SHP77 (cell line): ENCODE measurements at places on chromosomes 4 and X.

DNA sequence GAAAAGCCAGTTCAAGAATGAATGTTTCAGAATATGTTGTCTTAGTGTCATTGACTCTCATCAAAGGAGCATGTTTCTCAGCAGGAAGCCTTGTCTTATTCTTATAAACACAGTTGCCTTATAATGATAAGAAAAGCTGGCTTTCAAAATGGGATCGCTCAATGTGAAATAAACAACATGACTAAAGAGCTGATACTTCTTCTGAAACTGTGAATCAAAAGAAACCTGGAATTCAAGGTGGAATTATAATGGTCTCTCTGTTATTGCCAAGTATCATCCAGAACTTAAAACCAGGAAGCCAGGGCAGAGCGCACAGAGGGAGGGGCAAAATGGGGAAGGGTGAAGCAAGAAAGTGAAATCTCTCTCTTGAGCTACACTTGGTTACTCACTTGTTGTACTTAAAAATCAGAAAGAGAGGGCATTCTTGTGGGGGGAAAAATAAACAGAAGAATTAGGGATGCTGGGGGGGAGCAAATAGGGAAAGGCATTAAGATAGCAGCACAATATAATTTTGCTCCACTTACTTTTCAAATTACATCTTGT is 270.0 kb downstream of the MAPK10 start:
- no peak for DNase-seq

DNA sequence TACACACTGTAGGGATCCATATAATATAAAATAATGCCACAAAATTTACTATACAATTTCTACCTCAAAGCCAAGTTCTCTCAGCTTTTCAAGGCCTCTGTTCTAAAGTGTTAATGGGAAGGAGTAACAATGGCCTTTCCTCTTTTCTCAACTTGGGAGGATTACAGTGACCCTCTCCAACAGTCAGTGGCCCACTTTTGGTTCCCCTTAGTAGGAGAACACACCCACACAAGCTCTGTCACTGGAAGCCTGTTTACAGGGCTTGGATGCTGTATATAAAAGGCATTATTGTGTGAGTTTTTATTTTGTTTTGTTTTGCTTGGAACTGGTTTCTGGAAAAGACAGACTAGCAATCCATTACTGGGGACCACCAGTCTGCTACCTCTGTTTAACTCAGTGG is 1.8 kb downstream of the ARHGEF6 start:
- no peak for DNase-seq

GRCh38 chr4:3305610-3306371 is 13.0 kb downstream of the RGS12 start:
- DNase-seq: peak; percentile 32

DNA sequence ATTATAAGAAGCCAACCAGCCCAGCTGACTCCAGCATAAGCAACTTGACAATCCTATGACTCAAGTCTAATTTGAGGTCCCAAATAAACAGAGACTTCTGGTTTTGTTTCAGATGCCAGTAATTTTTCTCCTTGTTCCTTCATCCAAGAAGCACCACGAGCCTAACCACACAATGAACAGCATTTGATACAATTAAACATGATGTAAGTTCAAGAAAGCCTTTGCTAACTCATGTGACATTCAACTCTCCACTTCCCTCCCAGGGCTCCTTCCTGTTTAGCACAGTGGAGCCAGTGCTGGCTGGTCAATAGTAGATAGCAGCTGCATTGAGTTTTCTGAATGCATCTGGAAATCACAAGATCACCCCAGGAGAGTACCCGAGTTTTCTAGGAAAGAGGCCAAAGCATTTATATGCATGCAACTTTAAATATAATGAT is 206.3 kb downstream of the ARHGAP24 start:
- DNase-seq: no peak

DNA sequence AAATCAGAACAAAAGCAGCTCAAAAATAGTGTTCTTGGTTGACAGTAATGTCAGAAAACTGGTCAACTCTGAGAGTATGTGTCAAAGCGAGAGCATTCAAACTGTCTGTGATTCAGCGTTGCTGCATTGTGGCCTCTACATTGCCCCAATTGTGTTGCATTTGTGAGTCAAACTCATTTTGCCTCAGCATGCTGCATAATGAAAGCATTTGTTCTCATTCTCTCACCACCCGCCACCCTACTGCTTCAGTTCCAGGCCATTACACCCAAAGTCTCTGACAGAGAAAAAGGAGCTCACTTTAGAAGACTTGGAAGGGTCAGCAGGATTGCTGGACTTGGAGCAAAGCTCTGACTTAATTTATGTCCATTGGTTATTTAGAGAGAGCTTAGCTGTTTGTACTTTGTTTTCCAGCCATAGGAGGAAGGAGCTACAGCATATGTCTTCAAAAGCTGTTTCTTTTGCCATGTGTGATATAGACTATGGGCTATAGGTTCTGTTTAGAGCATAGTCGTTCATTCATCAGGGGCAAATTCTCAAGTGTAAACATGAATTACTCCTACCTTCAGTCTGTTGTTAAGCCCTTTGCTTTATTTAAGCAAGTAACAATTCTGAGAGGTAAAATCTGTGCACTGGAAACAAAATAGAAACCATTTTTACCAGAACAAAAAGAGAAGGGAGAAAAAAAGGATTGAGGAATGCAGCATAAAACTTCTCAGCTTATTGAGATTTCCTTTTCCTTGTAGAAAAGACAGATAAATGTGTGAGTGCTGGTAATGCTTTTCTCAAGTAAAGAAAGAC is 153.4 kb upstream of the ANK2 start:
- no peak for DNase-seq

DNA sequence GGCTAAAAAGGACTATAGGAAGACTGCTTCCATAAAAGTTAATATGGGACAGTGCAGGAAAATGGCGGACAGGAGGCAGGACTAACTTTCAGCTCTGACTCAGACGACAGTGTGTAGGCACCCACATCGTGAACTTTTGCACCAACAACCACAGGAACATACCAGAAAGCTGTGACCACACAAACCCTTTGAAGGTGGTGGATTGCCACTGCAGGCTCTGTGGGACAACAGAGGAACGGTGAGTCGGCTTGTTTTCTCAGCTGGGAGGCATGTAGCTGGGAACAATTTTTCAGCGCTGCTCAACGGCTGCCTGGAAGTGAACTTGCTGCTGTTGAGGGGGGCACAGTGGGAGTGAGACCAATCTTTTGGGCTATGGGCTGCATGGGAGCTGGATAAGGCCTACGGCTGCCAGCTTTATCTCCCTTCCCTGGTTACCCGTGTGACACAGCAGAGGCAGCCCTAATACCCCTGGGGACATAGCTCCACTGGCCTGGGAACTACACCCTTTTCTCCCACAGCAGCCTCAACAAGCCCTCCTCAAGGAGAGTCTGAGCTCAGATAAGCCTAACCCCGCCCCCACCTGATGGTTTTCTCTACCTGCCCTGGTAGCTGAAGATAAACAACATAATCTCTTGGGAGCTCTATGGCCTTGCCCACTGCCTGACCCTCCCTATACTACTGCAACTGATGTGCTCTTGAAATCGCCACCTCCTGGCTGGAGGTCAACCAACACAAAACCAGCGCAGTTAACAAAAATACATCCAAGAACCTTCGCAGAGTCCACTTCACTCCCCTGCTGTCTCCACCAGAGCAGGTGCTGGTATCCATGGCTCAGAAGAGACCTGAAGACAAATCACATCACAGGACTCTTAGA is 1537.0 kb downstream of the C4orf33 start:
- DNase-seq: no peak

- no peak for DNase-seq
These were observed 252.7 kb downstream of the OPHN1 start for GRCh38 chrX:68180579-68180978.

DNA sequence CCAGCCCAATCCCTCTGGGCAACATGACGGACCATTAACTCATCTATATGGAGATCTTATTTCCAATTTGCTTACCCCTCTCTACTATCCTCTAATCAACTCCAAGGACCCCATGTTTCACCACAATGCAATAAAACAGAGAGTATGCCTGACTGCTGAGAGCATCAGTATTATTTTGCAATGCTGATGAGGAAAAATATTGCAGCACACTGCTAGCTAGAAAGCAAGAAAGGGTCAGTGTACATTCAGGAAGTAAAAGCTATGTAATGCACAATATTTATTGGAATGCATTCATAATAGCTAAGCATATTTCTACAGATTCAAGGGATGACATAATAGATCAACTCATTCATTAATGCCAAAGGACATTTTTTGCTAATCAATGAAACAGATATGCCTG is 33.2 kb downstream of the ARAP2 start:
- DNase-seq: no peak

GRCh38 chr4:23899565-23899964 is 9.7 kb upstream of the PPARGC1A start:
- no peak for DNase-seq

- DNase-seq: no peak
These were observed 113.0 kb downstream of the SPATA18 start for GRCh38 chr4:52164116-52164515.

- no peak for DNase-seq
These were observed 190.0 kb upstream of the EMCN start for GRCh38 chr4:100707786-100708185.
